ENCODE measurements at places on chromosomes 4 and X.

DNA sequence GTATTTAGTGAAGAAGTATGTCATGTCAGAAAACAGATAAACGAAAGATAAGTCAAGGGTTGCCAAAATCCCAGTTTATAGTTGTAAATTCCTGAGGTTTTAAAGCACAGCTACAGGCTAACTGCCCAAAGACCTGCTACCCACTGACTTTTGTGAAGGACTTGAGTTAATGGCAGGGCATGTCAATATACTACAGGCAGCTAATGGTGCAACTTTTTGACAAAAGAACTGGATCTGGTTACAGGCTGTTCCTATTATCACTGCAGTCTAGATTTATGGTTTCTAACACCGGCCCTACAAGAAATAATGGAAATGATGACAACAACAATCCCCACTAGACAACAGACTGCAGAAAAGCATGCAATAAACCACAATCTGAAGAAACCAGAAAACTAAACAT lies 6.4 kb downstream of the SCML2 start:
- no peak for DNase-seq

GRCh38 chr4:70637239-70637913 lies 8.8 kb downstream of the ENAM start:
- no peak for DNase-seq

DNA sequence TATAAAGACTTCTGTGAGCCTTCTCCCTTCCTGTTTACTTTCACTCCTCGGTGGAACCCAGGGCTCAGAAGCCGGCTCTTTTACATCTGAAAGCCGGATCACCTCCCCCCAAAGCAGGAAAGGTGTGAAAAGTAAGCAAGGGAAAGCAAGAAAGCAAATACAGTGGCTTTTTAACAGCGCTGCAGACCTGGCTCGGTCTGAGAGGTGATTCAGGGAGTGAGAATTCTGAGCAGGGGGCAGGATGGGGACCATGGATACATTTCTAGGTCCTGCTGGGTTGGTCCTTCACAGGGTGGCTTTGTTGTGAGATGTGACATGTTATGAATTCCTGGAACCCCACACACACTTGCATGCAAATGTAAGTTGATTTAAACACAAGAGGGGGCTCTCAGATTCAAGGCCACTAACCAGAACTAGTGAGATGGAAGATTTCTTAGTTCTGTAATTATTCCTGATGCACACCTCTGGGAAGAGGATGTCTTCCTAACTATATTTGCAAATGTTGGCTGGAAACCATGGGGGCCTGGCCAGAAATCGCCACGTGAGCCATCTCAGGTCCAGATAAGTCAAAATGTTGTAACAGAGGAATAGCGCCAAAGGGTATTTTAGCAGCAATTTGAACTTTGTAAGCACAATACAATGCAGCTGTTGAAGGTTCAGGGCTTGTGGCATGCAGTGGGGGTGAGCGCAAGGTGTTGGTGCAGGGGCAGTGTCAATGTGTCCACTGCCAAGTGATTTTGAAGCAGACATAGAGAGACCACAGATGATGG lies 670.1 kb upstream of the LCORL start:
- no peak for DNase-seq

DNA sequence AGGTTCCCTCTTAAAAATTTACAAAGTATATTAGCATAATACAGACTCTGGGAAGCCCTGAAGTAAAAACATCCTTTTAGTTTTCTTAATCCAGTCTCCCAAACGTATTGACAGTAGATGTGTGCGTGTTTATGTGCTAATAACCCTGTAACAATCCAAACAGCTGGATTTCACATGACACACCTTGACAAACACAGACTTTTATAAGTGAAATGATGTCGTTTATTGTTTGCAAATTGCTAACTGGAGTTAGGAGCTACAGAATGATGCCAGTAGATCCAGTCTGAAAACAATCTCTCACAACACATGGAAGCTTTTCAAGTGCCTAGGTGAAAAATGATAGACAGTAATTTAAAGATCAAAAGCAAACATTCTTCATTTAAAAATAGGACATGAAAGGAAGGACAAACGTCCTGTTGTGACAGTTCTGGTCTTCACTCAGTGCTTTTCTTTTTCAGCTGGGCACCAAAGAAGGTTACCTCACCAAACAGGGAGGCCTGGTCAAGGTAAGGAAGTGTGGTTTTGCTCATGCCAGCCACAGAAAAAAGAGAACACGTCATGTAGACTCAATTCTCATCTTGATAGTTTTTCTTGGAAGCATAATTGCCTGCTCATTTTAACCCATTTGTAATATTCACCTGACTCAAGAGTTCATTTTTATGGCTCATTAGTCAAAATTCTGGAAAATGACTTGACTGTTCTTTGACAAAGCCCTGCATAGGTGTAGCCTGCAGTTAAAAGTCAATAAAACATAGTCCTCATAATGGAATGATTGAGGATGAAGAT lies 32.9 kb downstream of the LAMTOR3 start:
- DNase-seq, result no peak

- DNase-seq, result no peak
Measured at GRCh38 chr4:38920677-38921076, 53.1 kb downstream of the FAM114A1 start.

DNA sequence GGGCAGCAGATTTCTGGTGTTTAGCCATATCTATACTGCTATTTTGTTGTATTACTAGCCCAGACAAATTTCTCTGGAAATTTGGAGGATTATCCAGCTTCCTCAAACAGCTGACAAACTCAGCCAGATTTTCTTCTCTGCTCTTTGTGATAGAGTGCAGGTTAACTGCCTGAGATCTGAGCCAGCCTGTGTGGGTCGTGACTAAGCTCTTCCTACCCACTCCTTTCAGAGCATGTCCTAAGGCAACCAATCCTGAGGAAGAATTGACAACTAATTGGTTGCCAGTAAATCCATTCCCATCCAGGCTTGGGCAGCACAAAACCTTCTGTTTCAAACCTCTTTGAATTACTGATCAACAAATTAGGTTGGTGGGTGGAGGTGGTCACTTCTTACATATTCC lies 2.5 kb upstream of the GABRA2 start:
- DNase-seq, result no peak

GRCh38 chrX:151167791-151168345 lies 8.5 kb upstream of the GPR50 start:
- DNase-seq, result no peak

GRCh38 chrX:133538148-133538547 lies 122.9 kb upstream of the GPC4 start:
- DNase-seq, result no peak

- no peak for DNase-seq
Measured at GRCh38 chrX:111363741-111364140, 48.3 kb downstream of the DCX start.

DNA sequence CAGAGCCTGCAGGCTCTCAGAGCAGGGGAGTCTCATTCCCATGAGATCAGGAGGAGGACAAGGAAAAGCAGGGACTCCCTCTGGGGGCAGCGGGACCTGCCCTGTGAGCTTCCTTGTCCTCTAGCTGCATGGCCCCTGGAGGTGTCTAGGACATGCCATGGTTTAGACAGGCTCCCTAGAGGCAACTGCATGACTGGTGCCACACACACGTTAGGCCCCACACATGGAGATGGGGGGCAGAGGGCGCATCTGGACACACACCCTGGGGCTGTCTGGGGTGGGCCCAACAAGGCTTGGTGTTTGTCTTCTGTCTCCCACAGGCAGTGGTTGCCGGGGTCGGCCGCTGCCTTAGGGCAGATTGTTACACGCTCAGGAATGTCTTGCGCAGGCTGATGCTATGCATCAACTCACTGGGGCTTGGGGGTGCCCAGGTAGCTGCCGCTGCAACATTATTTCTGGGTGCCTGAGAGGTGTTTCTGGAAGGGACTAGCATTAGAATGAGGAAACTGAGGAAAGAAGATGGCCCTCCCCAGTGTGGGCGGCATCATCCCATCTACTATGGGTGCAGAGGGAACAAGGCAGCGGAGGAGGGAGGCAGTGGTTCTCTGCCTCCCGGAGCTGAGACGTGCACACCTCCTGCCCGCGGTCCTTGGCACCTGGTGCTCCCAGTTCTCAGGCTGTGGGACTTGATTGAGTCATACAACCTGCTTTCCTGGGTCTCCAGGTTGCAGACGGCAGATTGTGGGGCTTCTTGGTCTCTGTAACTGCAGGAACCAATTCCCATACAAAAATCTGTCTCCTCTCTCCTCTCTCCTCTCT lies 32.1 kb upstream of the GPR78 start:
- DNase-seq, result no peak

DNA sequence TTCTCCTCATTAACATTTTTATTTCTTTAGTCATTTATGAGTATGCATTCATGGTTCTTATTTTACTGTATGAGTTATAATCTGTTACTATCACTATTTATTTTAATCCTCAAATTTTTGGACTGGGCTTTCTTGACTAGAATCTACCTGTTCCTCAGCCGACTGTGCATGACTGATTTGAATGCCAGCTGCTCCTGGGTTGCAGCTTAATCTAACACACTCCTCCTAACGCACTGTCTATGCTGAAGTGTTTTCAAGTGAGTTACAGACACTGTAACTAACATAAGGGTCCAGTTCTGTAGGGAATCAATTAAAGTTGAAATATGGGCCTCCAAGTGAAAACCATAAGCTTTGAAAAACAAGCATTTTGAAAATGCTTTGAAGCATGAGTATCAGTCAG lies 137.4 kb upstream of the ARSJ start:
- DNase-seq, result no peak

- no peak for DNase-seq
Measured at GRCh38 chrX:130669233-130669632, 233.8 kb downstream of the ENOX2 start.

- DNase-seq, result no peak
Measured at GRCh38 chr4:184166736-184167135, 50.9 kb downstream of the ENPP6 start.

DNA sequence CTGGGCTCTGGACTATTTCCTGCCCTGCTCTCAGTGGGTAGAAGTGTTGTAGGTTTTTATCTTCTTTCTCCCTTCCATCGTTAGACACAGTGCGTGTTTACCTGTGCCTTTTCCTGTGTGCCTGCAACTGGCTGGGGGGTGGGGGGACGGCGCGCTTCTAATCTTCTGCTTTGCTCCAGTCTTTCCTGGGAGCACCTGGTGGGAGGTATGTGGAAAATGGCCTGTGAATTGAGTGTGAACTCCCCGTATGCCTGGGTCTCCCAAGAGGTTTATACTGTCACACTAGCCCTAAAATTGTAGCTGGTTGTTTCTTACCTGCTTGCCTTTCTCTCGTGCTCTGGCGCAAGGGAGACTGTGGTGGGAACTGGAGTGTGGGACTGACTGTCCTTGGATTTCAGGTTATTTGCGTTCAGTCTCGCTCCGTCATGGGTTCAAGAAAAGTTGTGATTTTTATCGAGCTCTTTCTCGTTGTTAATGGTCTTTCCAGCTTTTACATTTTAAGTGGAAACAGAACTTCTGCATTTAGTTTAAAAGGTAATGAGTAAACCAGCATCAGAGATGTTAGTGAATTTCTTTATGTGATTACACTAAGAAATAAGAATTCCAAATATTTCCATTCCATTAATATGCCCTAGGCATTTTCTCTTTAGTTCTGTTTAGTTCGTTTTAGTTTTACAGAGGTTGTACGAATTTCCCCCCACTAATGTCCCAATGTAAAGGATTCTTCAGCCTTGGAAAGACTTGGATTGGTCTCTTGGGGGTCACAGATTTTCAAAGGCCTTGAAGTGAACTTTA lies 15.3 kb downstream of the MRPL1 start:
- DNase-seq, result no peak

DNA sequence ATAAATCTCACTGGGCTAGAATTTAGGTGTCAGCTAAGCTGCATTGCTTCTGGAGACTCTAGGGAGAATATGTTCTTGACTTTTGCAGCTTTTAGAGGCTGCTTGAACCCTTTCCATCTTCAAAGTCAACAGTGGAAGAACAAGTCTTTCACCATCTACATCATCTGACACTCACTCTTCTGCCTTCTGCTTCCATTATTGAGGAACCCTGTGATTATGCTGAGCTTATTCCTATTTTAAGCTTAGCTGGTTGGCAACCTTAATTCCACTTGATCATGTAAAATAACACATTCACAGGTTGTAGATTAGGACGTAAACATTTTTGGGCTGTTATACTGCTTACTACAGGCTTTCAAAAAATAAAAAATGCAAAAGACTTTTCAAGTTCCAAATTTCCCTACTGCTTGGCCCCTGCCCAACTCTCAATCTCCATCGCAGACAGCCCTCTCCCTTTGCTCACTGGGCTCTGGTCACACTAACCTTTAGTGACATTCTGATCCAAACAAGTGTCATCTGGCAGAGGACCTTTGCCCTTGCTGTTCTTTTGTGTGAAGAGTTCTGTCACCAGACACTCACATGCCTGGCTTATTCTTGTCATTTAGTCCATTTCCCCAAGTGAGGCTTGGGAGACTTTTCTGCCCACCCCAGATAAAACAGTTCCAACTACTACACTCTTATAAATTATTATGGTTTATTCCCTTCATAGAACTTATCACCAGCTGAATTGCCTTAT lies 1056.0 kb downstream of the STIM2 start:
- DNase-seq, result peak; percentile 14

GRCh38 chr4:72468904-72469502 lies 100.0 kb downstream of the ADAMTS3 start:
- DNase-seq, result no peak

GRCh38 chrX:3592184-3592583 lies 121.3 kb downstream of the PRKX start:
- peak; percentile 14 for DNase-seq

- no peak for DNase-seq
Measured at GRCh38 chrX:69158166-69158980, 6.9 kb downstream of the PJA1 start.

DNA sequence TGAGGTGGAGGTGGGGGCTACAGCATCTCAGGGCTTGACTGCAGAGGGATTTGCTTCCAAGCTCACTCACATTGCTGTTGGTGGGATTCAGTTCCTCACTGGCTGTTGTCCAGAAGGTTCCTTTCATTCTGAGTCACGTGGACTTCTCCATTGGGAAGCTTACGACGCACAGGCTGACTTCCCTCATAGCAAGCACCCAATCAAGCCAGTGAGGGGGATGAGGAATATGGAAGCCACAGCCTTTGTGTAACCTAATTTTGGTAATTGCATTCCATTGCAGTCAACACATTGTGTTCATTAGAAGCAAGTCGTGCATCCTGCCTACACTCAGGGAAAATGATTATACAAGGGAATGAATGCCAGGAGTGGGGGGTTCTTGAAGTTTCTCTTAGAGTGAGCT lies 32.7 kb upstream of the MXRA5 start:
- no peak for DNase-seq

- no peak for DNase-seq
Measured at GRCh38 chrX:72207366-72207765, 25.8 kb downstream of the PIN4 start.

DNA sequence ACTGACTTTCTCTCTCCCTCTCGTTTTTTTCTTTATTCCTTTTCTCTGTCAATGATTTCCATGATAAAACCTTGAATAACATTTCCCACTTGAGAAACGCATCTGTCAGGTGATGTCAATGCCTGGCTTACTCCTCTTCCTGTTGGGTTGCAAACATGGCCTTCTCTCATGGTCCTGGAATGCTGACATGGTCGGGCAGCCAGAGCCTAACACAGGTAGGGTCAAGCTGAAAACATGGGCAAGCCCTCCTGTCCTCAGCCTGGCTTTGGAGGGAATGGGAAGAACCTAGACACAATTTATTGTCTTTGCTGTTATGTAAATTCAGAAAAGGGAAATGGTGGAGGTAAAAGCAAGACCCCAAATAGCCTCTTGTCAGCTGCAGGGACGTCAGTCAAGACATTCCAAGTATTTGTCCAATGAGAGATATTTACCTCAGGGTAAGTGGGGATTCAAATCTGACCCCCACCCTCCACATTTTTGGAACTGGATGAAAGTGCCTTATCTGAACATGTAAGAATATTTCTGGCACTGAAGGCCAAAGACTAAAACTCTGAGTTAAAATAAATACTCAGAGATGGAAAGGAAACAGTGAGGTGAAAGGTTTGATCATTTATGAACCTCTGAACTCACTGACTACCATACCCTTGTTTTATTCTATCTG lies 473.8 kb downstream of the SPRY1 start:
- no peak for DNase-seq

GRCh38 chrX:113408843-113409242 lies 568.2 kb upstream of the AMOT start:
- no peak for DNase-seq
